ENCODE measurements at places on chromosomes 16 and 17.
A peak's percentile ranks its signal among the peaks of the same experiment; 100 is the strongest.

DNA sequence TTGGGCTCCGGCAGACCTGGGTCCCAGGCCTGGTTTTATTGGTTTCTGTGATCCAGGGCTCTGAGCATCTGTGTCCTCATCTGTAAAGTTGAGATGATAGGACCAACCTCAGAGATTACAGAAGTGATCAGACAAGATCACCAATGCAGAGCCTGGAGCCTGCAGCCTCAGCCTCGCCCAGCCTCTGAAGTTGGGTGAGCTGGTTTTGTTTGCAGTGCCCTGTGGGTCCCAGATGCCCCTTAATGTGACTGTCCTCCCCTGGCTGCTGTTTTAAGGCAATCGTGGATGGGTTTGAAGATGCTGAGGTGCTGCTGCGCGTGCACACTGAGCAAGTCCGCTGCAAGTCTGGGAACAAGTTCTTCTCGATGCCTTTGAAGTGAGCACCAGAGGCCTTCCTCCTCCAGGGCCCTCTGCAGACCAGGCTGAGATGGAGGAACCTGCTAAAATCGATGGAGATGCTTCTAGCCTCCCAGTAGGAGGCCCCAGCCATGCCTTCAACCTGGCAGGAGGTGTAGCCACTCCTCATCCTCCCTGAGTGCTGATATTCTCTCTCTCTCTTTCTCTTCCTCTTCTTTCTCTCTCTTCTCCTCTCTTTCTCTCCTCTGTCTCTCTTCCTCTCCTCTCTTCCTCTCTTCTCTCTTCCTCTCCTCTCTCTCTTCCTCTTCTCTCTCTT is 5.6 kb upstream of the MMP15 start:
- DNase-seq, result no peak

DNA sequence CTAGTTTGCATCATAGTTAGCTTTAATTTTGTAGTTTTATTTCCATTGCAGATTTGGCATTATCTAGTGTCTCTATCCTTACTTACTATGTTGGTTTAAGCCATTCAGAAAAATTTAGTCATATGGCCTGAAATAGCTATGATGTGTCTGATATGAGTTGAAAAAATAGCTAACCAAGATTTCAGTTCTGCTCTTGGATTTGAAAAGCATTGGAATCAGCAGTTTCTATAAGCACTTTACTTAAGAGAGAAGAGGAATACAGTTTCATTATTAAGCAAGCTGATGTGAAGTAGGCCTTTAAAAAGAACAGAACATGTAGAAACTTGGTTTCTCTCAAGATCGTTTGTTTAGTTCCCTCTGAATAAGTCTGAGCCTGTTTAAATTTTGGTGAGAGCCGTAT is 25.9 kb downstream of the LPCAT2 start:
- no peak for DNase-seq

GRCh38 chr17:80599546-80600305 is 55.1 kb downstream of the RPTOR start:
- no peak for DNase-seq

DNA sequence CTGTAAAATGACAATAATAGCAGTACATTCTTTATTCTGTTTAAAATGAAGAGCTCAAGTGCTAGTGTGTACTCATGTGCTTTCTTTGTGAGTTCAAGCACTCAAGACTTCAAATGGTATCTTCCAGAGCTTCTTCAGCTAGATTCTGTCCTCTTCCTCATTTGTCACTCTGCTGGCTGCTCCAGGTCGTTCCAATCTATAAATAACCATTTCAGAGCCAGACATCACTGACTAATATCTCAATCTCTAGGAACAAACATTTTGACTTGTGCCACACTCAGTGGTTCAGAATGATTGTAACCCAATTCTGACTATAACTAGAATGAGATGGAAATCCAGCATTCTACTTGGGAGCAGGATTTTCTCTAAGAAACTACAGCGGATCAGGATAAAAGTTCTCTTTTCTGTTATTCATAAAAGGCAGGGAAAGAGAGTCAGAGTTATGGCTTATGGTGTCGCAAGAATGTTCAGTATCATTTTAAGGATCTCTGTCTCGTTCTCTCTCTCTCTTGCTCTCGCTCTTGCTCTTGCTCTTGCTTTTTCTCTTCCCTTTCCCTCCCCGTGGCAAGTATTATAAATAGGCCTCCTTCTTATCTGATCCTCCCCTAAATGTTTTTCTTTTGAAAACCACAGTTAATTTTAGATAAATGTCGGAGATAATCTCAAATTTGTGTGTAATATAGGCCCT is 116.3 kb upstream of the MAF start:
- no peak for DNase-seq

DNA sequence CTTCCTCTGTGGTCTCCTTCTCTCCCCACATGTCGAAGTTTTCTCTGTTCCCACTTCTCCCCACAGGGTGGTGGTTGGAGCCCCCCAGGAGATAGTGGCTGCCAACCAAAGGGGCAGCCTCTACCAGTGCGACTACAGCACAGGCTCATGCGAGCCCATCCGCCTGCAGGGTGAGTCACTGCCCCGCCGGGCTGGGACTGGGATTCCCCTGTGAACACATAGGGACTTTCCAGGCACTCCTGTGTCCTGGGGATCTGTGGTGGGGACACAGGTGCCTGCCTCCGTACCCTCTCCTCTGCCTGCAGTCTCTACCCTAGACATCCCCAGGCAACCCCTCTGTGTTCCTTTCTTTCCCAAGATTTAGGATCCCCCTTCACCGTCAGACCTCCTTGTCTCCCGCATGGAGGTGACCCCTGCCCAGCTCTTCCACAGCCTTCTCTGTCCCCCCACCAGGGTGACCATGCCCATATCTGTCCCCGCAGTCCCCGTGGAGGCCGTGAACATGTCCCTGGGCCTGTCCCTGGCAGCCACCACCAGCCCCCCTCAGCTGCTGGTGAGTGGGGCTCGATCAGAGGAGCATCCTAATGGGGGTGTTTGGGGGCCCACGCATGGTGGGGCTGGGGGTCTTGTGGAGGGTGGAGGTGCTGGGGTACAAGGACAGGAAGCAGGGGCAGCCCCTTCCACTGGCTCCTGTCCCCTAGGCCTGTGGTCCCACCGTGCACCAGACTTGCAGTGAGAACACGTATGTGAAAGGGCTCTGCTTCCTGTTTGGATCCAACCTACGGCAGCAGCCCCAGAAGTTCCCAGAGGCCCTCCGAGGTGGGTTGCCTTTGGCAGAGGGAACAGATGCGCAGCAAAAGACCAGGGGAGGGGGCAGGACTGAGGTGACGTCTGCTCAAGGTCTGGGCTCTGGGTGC is 5.8 kb downstream of the ITGAM start:
- no peak for DNase-seq

DNA sequence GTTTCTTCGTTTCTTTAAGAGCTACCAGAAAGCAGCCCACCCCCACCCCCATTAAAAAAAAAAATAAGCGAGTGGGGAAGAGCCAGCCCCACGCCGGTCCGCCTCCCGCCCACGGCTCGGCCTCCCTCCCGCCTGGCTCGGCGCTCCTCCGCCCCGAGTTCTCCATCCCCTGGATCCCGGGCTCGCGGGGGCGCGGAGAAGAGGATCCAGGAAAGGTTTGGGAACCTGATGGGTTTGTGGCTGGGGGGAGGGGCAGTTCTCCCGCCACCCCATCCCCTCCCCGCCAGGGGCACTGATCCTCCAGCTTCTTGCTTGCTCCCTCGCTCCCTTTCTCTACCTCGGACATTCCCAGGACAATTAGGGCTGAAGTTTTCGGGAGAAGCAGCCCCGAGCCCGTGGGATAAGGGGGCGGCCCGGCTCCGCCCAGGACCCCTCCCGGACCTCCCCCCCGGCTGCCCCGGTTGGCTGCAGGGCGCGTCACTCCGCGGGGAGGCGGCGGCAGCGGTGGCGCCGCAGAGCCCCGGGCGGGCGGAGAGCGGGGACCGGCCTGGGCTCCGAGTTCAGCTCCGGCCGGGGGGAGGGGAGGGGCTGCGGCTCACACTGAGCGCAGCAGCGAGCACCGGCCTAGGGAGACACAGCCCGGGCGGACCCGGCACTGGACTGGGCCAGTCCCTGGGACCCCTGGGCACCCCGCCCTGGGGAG is 1.0 kb upstream of the SALL1 start:
- DNase-seq, result peak; percentile 96

GRCh38 chr17:37300683-37301082 is 75.1 kb upstream of the C17orf78 start:
- DNase-seq, result no peak

- no peak for DNase-seq
Measured at GRCh38 chr17:64216338-64217248, 46.5 kb downstream of the TEX2 start.

DNA sequence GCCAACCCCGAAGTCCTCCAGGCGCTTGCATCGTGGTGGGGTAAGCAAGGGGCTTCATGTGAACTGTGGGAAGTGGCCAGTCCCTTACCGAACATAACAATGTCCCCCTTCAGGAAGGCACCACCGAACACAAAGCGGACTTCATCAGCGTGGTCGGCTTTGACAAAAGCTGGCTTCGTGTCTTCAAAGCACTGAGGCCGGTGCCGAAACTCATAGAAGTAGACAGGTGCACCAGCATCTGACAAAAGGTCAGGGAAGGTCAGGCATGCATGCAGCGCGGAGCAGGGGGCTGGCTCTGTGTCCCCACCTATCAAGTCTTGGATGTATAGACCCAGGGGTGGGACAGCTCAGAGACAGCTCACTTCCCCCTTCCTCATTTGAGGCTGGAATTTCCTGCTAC is 16.6 kb upstream of the CES1 start:
- no peak for DNase-seq

DNA sequence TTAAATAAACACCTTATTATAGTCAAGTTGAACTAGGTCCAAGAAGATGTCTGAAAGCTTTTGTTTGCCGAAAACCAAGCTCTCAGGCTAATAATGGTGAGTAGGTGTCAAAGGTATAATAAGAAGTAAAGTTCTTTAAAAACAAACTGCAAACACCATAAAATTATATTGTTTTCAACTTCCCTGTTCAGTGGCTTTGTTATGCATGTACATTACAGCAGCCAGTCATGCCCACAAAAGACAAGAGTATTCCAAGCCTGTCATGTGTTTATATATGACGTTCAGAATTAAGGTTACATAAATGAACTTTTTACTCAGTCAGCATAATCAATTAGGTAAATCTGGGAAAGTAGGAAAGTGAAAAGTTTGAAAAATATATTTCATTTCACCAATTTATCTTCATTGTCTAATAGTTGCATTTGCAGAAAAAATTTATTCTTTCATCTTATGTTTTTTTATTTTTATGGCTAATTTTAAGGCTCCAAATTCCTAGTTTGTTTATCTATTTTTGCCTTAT is 928.7 kb upstream of the SOX9 start:
- no peak for DNase-seq

GRCh38 chr17:1077581-1077985 is 80.7 kb downstream of the TIMM22 start:
- no peak for DNase-seq

- DNase-seq, result no peak
Measured at GRCh38 chr16:10136916-10137315, 45.3 kb downstream of the GRIN2A start.

- peak; percentile 45 for DNase-seq
Measured at GRCh38 chr16:4450931-4451519, 23.4 kb downstream of the NMRAL1 start.

GRCh38 chr16:68090130-68090529 is 5.0 kb downstream of the NFATC3 start:
- DNase-seq, result no peak

GRCh38 chr16:85491798-85492294 is 121.3 kb upstream of the GSE1 start:
- DNase-seq, result no peak

DNA sequence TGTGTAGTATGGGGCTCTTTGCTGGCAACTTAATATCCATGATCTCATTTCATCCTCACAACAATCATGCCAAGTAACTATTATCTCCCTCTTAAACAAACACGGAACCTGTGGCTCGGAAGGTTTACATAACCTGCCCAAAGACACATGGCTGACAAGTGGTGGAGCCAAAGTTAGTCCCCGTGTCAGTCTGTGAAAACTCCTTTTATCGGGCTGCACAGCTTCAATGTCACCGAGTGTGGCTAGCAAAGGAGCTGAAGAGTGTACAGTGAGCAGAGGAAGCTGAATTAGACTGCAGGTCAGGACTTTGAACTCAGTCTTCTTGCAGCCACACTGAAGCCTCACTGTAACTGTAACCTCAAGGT is 80.3 kb downstream of the PARN start:
- no peak for DNase-seq

All from foreskin fibroblast (primary cell).